Thymus (tissue), 14 donors: ENCODE measurements at places on chromosomes 12 and 14.

DNA sequence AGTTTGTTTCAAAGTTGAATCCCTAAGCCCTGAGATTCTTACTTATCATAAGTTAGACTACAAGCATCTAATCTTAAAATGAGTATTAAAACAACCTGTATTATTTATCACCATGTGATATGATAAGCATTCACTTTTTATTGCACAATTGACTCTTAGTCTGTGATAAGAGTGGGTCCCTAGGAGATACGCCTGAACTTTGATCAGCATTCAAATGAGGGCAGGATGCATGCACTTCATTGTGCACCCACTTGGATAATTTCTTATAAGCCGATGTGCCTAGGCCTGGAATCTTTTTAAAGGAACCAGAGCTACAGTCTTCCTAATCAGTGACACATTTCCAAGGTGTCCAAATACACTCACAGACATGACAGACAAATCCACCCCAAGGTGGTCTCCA is 31.4 kb upstream of the SPTLC2 start:
- DNase-seq, result no peak

DNA sequence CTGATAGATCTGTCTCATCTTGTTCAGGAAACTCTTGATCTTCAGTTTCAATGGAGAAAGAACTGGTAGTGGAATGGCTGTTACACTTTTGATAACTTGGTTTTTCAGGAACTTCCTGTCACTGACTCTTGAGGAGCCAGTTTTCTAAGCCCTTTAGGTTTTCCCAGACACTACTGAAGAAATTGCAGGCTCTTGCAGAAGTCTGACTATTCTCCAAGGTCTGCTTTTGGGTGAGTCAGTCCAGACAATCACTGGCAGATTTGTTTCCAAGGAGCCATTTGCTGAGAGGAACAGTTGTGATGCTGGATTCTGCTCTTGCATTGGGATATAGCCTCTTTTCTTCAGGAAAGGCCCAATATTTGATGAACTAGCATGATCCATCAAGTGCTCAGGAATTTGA is 468.0 kb downstream of the FUT8 start:
- DNase-seq, result no peak

- DNase-seq, result no peak
Measured at GRCh38 chr14:103160321-103161053, 37.2 kb downstream of the TNFAIP2 start.

- DNase-seq, result no peak
Measured at GRCh38 chr12:48600552-48600951, 30.7 kb upstream of the LALBA start.

GRCh38 chr12:67080637-67081036 is 188.5 kb upstream of the CAND1 start:
- no peak for DNase-seq

DNA sequence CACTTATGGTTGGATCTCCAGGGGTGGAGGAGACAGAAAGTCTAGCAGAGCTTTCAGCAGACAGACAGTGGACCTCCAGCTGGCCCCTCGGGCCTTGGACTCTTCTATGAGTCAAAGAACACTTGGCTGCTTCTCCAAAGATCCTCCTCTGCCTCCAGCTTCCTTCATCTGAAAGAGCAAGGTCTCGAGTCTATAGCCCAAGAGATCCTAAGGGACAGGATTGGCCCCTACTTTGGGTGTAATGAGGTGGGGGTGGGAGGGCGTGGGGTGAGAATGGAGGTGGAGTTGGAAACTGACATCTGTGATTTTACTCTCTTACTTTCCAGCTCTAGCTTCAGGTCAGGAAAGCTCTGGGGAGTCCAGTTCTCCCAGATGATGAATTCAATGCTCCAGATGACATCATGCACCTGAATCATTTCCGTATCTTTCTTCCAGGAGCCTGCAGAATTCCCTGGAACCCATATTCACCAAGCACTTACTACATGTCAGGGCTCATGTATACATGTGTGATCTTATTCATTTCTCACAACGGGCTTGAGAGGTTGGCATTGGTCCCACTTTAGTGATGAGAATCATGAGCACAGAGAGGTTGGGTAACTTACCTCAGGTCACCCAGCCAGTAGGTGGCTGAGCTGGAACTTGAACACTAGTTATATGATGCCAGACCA is 10.2 kb upstream of the PGF start:
- DNase-seq, result no peak

DNA sequence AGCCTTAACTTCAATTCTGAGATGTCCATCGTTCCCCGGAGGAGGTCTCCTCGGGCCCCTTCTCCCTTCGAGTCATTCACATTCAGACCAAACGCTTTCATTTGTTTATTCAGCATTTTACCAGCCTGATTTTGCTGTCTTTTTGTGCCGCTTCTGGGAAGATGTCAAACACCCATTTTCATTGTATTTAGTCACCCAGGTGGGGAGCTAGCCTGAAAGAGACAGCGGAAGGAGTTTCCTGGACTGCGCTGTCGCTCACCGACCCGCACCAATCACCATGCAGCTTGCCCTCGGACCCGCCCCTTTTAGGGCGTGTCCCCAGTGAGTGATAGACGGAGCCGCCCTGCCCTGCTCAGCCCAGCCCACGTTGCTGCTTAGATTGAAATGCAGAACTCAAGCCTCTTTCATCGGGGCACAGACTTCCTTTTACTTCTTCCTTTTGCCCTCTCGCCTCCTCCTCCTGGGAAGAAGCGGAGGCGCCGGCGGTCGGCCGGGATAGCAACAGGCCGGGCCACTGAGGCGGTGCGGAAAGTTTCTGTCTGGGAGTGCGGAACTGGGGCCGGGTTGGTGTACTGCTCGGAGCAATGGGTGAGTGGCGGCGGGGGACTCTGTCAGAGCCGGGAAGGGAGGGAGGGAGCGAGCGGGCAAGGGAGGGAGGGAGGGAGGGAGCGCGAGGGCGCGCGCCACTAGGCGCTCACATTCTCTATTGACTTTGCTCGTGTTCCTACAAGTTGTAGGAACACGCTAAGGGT is at the start of gene PAX9:
PAX9 (plus strand) TSS at position 355 of the 752 bp plus-strand sequence; CDS start at position 585, 230 bp downstream.
- DNase-seq, result peak; percentile 41

DNA sequence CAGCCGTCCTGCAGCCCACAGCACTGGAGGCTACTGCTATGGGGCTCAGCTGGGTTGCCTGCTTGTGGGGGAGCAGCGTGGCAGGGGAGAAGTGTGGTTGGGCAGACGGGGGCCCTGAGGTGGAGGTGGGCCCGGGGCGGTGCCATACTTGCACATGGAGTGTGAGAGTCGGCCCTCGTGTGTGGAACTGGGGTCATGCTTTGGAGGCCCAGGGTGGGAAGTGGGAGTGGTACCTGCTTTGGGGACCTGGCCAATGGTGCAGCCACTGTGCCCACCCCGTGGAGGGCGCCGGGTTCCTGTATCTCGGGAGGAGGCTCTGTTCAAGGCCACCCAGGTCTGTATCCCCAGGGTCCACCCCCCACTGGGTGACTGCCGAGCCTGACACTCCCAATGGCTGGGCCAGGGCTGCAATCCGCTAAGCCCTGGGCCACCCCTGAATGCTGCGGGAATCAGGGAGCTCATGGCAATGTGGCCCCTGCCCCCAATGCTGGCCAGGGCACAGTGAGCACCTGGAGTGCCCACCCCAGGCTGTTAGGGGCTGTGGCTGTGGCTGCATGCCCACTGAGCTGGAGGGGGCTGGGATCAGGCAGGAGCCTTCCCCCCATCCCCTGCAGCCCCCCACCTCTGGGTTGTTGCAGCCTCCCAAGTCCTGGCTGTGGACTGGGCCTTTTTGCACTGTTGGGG is 157.9 kb upstream of the SLC38A2 start:
- no peak for DNase-seq

- DNase-seq, result no peak
Measured at GRCh38 chr12:95411466-95411865, 62.5 kb upstream of the METAP2 start.

DNA sequence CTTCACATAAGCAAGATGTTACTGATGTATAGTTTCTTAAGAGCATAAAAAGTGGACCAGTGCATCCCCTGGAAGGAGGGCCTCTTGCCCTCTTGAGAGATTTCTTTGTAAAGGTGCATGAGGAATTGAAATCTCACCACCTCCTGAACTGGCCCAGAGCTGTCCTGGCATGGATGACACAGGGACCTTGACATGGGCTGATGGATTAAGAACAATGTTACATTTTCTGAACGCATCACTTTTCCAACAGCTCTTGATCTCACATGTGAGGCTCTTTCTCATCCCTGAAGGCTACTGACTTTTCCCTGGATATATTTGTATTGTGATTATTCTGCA is 360.4 kb downstream of the RGS6 start:
- DNase-seq, result no peak

- no peak for DNase-seq
Measured at GRCh38 chr14:95256002-95256775, 63.5 kb downstream of the CLMN start.

DNA sequence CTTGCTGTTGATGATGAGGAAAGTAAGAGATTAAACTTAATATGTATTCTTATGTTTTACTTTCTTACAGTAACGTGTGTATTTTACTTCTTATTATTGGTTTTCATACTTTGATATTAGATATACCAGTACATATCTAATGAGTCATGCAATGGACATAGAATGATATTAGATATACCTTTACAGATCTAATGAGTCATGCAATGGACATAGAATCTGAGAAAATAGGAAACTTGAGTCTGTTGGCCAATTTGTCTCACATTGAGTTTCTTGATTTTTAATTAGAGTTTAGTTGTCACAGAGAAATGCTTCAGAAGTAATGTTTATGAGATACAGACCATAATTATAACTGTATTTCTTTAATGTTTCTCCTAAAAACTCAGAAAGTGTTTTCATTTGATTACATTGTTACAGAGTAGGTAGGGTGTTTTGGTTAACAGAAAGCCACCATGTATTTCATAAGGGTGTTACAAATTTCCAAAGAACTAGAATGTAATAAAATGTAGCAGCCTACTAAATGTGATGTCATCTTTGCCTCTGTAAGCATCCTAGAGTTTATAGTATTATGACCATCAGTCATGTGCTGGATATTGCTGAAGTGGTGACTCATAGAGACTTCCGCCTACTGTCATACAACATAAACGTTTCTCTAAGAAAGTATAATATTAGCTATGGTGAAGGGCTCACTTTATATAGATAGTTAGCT is 3.0 kb downstream of the GAS2L3 start:
- DNase-seq, result no peak

DNA sequence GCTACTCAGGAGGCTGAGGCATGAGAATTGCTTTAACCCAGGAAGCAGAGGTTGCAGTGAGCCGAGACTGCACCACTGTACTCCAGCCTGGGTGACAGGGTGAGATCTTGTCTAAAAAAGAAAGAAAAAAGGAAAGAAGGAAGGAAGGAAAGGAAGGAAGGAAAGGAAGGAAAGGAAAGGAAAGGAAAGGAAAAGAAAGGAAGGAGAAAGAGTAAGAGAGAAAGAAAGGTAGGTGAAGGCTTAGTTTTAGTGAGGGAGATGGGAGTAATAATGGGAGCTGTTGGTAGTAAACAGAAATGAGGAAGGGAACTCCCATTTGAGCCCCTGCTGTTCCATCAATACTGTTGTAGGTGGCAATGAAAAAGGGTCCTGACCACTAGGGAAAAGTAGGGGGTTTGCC is 28.8 kb downstream of the SLC24A4 start:
- no peak for DNase-seq

- no peak for DNase-seq
Measured at GRCh38 chr12:2625289-2625612, 169.5 kb upstream of the FKBP4 start.

DNA sequence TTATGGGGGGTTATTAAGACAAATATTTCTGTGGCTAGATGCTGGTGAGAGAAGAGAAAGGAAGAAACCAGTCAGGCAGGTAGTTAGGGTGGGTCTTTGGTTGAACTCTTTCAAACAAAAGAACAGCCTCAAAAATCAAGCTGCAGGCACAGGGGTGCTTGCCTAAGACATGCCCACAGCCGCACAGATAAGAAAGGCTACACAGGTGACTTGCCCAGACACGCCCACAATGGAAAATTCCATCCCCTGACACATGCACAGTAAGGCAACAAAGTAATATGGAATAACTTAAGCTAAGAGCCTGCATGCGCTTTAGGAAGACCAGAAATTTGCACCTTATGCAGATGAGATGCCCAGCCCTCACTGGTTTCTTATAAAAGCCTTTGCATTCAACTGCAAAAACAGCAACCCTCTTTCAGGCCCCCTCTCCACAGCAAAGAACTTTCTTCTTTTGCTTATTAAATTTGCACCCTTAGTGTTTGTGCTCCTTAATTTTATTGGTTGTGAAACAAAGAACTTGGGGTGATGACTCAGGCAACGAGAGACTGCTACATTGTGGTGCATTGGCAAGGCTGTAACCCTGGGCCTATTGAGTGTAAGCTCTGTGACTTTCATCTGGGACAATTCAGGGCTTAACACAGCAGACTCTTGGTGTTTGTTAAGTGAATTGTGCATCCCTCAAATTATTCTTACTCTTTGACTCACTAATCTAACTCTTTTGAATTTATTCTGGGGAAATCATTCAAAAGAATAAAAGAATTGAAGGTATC is 149.4 kb downstream of the RPAP3 start:
- DNase-seq, result no peak
